ENCODE measurements at places on chromosomes 3 and 15.

DNA sequence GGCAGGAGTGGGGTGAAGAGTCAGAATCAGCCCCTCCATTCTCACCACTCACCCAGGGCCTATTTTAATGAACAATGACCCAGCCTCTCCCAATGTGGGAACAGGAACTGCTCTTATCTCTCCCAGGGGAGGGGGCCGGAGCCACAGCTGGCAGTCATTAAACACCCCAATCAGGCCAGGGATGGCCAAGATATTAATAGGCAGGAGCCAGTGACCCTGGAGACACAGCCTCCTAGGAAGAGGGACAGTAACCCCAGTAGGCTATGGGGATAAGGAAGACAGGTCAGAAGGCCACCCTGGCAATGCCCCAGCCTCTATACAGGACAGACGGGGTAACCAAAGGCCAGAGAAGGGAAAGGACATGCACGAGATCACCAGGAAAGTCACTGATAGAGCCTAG is 38.6 kb downstream of the VIPR1 start:
- DNase-seq, result no peak

GRCh38 chr15:97153356-97153965 is 807.0 kb upstream of the ARRDC4 start:
- no peak for DNase-seq

GRCh38 chr3:108722724-108723123 is 34.5 kb downstream of the RETNLB start:
- DNase-seq, result no peak

- no peak for DNase-seq
Measured at GRCh38 chr3:183455089-183455488, 26.7 kb upstream of the MCF2L2 start.

DNA sequence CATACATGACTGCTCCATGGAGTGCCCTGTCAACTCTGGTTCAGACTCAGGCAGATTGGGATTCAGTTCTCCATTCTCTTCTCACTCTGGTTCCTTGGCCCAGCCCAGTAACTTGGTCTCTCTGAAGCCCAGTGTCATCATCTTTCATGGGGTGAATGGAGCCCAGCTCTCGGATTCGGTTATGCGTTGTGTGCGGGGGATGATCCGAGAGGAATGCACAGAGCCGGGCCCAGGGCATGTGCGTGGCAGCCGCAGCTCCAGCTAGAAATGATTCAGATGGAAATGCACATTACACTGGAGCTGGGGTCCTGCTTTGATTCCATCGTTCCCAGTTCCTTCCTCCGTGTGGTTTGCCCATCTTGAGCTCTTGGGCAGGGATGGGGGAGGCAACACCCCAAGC is 189.4 kb downstream of the FEZF2 start:
- no peak for DNase-seq

DNA sequence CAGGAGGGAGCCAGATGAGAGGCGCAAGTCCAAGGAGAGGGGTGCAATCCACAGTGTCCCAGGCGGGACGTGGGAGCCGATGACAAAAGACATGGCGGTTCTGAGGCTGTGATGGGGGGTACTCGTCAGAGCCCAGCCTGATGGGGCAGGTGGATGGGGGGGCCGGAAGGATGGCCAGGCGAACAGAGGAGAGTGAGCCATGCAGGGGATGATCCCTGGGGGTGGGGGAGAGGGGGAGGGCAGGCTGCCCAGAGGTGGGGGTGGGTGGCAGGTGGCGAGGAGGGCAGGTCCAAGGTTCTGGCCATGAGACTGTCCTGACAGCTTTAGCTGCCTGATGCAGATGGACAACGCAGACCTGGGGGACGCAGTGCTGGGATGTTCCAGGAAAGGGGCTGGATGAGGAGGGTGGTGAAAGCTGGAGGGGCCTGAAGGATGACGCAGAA is 8.9 kb upstream of the CSPG4 start:
- no peak for DNase-seq

GRCh38 chr3:147099076-147099475 is 307.3 kb downstream of the ZIC4 start:
- no peak for DNase-seq

- DNase-seq, result no peak
Measured at GRCh38 chr3:33419948-33420347, 20.3 kb downstream of the UBP1 start.

DNA sequence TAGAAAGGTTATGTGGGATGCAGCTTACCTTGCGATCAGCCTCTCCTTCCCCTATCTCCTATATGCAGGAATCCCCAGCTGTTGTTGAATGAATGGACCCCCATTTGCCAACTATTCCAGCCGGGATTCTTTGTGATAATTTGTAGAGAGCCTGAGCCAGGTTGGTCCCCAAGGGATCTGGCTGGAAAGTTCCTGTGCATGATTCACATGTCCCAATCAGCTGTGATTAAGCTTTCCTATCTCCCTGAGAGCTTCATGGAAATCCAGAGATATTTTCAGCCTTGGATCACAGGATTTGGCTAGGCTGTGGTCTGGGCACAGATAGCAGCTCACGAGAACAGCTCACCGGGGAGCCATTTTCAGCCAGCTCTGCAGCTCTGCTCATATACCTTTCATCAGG is 76.7 kb downstream of the ARNT2 start:
- DNase-seq, result no peak

GRCh38 chr3:72907131-72907711 is 19.4 kb downstream of the GXYLT2 start:
- no peak for DNase-seq

DNA sequence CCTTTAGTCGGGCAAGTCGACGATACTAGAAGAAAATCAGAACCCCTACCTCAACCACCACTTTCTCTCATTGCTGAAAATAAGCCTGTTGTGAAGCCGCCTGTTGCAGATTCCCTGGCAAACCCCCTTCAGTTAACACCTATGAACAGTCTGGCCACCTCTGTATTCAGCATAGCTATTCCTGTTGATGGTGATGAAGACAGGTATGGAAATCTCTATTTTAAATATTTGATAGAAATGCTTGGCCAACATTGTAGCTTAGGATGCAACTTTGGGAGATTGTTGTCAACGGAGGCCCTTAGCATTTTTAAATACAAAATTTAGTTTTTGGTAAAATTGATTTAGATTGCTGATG is 3.0 kb downstream of the TSC22D2 start:
- DNase-seq, result no peak

- no peak for DNase-seq
Measured at GRCh38 chr3:190505381-190506003, 8.4 kb upstream of the IL1RAP start.

DNA sequence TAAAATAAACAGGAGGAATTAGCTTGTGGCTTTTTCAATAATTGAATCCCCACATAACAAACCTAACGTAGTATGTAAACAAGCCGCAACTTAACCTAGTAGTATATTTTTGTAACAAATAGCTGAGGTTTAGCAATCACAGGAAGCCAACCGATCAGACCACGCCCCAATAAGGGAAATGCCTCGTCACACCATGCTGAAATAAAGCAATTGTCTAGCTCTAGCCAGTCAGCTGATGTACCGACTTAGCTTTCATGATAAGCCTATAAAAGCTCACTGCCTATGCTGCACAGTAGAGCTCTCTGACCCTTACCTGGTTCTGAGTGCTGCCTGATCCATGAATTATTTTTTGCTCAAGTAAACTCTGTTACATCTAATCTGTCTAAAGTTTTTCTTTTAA is 208.9 kb downstream of the ROBO1 start:
- no peak for DNase-seq

DNA sequence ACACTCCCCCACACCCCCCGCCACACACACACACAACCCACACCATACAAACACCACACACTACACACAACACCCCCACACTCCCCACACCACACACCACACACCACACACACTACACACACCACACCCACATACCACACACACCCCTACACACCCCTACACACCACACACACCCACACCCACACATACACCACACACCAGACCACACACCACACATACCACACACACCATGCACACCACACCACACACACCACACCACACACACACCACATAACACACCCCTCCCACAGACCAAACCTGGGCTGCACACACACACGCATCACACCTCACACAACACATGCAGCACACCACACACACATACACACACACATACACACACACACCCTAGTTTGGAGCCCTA is 1.8 kb upstream of the RASGRF1 start:
- no peak for DNase-seq
